NCI-H748 treated with DMSO at 0.1 percent for 48 hours (cell line): ENCODE measurements at places on chromosomes 7 and 10.

GRCh38 chr10:51630640-51631005, 68.8 kb downstream of the CSTF2T start:
- no peak for DNase-seq

GRCh38 chr7:129750091-129750490, 138.6 kb downstream of the NRF1 start:
- no peak for DNase-seq

DNA sequence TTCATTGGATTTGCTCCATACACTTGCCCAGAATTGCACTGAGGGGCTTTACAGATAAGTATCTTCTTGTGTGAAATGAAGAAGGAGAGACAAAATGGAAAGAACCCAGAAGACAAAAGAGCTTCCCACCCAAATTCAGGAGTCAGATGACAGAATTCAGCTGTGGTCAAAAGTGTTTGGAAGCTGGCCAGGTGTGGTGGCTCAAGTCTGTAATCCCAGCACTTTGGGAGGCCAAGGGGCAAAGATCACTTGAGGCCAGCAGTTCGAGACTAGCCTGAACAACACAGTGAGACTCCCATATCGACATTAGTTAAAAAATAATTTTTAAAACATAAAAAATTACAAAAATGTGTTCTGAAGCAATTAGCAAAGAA, 27.1 kb downstream of the DUSP5 start:
- no peak for DNase-seq

DNA sequence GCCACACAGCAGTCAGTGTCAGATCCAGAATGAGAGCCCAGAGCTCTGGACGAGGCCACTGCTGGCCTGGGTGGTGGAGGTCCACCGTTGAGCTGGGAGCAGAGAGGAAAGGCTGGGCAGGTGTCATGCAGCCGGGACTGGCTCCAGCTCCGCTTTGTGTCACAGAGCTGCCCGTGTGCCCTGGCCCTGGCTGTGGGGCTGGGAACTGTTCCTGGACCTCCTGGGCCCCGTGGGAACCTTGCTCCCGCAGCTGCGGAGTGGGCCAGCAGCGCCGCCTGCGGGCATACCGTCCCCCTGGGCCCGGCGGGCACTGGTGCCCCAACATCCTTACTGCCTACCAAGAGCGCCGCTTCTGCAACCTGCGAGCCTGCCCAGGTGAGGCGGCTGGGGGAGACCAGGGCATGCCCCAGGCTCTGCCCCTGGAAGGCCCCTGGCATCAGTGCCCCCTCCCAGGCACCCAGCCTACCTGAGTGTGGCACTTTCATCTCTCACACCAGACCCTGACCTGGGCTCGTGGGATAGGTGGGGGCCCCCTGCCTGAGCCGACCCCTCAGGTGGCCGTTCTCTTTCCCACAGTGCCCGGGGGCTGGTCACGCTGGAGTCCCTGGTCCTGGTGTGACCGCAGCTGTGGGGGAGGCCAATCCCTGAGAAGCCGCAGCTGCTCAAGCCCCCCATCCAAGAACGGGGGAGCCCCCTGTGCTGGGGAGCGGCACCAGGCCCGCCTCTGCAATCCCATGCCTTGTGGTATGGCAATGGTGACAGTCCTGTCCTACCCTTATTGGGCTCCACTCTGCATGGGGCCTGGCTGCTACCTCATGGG, 18.8 kb upstream of the ZNF862 start:
- no peak for DNase-seq

DNA sequence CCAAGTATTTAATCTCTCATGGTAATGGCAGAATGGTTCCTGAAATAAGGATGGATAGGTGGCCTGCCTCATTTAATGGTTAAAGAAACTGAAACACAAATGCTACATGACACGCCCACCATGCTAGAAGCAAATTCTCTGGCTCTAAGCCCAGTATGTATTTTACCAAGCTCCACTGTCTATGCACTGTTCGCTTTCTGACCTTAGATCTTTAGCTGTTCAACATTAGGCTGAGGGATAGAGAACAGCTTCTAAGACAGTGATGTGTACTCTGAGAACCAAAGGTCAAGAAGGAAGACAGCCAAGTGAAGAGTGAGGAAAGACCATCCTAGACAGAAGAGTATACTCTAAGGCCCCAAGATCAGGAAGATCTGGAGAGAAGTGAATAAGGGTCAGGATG, 26.6 kb downstream of the FAM3C start:
- DNase-seq, result no peak

DNA sequence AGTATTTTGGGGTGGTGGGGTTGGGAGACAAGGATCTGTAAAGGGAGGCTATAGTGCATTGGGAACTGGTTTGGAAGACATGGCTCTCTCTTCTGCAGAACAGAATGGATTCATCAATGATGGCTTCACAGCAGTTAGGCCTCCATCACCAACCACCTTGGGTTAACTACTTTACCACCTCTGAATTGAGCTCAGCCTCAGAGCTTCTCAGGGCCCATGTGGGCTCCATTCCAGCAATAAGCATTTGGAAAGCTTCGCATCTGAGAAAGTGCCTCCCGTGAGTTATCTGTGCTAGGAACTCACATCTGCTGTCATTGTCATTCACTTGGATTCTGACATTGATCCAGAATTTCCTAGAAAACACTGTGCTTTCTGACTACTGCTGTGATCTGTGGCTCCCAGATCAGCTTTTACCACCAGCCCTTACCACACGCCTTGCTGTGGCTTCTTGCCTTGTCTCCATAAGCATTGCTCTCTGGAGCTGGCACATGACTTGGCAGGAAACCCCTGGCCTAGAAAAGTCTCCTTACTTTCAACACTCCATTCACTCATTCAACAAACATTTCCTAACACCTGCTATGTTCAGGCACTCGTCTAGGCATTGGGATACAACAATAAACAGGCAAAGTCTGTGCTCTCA, 70.7 kb upstream of the ADO start:
- DNase-seq, result no peak

- no peak for DNase-seq
These were observed 62.4 kb downstream of the COA1 start for GRCh38 chr7:43666938-43667337.

GRCh38 chr10:91185239-91185875, 35.1 kb upstream of the PCGF5 start:
- DNase-seq, result no peak

DNA sequence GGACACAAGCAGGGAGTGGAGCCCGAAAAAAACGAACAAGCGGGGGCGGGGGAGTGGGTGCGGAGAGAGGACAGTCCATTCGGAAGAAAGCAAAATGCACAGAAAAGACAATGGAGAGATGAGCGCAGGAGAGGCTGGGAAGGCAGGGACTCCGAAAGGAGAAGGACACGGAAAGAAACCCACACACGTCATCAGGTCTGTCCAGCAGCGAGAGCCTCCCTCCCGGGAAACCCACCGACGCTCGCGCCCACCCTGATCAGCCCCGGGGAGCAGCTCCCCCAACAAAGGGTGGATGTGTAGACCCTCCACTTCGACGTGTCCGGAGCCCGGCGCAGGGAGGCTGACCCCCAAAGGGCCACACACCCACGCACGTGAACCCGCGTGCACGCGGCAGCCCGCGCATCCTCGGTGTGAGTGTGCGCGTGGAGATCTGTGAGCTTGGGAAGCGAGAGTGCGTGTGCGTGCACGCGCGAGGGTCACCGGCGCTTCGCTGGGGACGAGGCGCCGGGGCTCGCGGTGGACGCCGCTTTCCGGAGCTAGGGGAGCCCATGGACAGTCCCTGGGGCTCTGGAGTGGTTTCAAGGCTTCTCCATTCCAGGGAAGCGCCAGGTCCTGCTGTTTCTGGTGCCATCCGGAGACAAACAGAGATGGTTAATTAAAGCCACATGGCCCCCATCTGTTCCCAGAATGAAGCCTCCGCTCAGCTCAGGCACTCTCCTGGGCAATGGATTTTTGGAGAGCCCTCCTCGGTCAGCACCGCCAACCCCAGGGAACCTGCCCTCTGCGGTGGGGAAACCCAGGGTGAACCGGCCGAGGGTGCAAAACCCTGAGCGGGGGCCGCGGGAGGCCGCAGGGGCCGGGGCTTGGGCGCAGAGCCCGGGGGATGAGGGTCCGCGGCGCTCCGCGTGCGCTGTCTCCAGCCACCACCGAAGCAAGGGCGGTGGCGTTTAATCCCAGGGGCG, 916 bp downstream of the LAMB1 start:
- peak; percentile 7 for DNase-seq

DNA sequence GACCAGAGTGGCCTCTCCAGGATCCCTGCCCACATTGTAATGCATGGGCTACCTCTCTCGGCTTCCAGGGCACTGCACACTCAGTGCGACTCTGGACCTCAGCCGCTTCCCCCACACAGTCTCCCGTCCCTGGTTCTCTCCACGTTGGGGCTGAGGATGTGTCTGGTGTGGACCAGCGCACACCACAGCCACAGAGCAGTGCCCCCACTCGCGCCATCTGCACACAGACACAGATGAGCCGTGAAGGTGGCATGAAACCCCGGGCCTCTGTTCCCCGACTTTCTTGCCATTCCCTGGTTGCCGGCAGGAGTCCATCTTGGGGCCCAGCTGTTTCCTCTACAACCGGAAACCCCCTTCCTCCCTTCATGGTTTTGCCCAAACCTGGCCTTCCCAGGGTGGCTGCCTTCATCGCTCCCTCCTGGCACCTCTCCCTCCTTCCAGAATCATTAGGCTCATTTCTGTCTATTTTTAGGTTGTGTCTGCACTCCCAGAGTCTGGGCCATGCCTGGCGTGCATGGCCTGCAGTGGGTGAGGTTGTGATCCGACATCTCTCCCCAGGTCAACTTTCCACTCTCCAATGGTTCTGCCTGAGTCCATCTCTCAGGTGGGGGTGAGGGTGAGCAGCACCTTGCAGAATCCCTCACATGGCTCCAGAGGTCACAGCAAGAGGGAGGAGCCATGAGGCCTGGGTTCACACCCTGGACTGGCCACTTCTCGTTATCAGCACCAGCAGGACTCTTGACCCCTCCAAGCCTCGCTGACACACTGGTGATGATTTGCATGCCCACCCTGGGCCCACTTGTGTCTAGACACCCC, 10.1 kb downstream of the RASGEF1A start:
- no peak for DNase-seq

- DNase-seq, result peak; percentile 29
These were observed 2.5 kb downstream of the ZEB1 start for GRCh38 chr10:31321396-31321941.

DNA sequence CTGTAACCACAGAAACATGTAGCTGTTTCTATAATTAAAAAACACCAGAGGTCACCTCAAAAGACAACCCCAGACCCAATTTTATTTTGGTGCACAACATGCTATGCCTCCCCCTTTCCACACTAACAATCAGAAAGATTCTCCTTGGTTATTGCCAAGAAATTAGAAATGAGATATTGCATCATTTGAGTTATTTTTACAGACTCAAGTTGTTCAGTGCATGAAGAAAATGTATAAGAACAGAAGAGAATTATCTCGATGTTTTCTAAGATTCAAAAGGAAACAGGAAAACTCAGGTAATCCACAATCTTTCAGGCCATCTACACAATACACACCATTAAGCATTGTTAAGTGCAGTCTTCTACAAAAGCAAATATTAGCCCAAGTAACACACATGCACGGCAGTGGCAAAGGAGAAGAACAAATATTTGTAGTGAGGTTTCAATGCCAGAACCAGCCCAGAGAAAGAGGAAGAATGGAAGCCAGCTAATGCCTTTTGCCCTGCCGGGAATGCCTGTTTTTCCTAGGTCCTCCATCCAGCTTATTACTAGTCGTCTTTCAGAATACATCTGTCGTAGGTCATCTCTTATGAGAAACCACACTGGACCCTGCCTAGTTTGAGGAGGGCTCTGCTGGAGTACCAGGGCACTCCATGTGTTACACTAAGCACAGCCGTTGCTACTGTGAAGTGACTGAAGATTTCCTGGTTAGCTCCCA, 67.6 kb upstream of the C1GALT1 start:
- DNase-seq, result peak; percentile 93

DNA sequence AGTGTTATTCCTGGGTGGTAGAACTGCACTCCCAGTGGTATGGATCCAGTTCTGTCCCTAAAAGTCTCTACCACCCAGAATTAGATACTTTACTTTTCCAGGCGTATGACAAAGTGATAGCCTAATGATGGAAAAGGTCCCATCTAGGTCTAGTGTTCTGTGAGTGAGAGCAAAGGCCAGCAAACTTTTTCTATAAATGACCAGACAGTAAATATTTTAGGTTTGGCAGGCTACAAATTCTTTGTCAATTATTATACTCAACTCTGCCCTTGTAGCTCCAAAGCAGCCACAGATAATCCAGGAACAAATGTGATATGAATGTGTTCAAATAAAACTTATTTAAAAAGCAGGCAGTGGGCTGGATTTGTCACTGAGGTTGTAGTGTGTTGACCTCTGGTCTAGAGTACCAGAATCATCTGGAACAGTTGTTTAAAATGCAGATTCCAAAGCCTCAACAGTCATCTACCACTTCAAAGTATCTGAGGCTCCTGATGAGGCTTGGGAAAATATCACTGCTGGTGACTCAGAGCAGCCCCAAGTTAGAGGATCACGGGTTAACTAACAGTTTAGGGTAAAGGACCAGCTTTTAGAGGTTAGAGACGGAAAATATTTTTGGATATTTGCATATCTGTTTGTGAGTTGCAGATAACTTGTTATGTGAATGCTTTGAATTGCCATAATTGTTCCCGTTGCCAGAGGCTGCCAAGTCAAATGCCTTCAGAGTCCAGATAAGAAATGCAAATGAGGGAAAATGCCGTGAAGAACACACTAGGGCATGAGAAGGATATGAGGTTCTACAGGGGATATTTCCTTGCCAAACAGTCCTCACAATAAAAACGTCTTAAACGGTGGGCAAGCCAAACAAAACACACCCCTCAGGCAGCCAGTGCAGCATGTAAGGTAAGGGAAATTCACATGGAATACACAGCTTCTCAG, 19.4 kb downstream of the NRAP start:
- no peak for DNase-seq

GRCh38 chr7:80908360-80908797, 10.5 kb downstream of the SEMA3C start:
- no peak for DNase-seq

GRCh38 chr10:17200001-17200911, 1.2 kb downstream of the TRDMT1 start:
- DNase-seq, result no peak

- DNase-seq, result no peak
These were observed 284.1 kb downstream of the KIF20B start for GRCh38 chr10:89985446-89985845.

DNA sequence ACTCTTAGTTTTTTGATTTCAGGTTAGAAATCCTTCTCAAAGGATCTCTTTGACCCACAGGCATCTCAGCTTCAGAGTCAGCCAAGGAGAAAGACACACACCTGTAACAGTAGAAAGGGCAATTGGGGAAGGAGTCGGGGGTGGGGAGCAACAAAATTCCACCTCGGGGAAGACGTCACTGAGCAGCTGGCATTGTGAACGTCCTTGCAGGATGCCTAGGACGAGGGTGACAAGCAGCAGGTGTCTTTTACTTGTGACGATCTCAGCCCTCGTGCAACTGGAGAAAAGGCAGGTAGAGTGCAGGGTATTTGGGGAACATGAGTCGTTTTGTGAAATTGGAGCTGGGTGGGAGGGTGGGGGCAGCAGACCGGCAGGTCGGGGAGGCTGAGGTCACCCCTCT, 627.0 kb downstream of the ACTR3B start:
- DNase-seq, result no peak

DNA sequence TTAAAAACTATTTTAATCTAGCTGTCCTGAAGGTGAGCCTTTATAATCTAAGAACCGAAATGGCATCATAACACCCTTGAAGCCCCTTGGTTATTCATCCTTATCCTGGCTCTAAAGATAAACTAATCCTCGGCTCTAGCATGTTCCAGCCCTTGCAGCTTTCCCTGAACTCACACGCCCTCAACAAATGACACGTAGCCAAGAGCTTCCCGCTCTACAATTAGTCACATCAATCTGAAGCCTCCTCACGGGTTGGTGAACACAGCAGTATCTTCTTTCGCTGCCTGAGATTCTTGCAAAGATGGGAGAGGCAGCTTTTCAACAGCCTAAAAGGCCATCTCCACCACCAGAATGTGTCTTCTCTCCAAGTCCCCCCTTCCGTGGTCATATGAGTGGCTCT, 4.1 kb downstream of the FRMD4A start:
- no peak for DNase-seq
